ENCODE measurements at places on chromosomes 2 and 18. TPM values are rescaled to one million over a fixed set of nuclear protein-coding genes. Genes with fewer than 3 reads are reported as not detected.

Gene LIMS2
- polyA plus RNA-seq, result 25.1 TPM

- DNase-seq, result no peak
Measured at GRCh38 chr2:8984855-8985254, 18.6 kb downstream of the MBOAT2 start.

Gene AMER3
- polyA plus RNA-seq, result not detected

DNA sequence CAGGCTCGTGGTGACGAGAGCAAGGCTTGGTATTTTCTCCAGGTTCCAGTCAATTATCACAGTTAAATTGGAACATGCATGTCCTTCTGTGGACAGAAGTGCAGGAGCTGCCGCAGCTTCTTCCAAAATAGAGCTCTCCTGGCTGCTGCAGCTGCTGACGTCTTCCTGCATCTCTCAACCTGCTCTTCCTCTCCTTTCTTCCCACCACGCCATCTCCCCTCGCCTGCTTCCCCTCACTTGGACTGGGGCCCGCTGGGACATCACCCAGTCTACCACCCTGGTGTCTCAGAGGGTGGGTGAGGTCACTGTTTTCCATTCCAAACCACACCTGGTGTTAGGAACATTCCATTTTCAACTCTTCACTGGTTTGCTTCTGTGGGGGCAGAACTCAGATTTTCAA lies 41.4 kb downstream of the SPP2 start:
- no peak for DNase-seq

DNA sequence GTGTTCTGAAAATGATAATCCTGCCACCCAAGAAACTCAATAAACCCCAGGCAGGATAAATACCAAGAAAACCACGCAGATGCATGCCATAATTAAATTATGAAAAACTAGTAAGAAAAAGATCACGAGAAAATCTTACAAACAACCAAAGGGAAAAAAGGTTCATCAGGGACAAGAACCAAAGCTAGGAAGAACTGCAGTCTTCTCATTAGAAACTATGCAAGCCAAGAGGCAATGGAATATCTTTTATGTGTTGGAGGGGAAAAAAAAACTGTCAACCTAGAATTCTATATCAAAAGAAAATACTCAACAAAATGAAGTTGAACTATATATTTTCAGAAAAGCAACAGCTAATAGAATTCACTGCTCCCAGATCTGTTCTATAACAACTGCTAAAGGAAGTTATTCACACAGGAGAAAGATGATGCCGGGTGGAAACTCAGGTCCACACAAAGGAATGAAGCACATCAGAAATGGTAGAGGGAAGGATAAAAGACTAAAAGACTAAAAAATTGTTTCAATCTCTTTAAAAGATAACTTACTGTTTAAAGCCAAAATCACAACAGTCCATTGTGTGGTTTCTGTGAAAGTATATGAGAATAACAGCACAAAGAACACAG lies 55.0 kb downstream of the NDUFA10 start:
- no peak for DNase-seq

DNA sequence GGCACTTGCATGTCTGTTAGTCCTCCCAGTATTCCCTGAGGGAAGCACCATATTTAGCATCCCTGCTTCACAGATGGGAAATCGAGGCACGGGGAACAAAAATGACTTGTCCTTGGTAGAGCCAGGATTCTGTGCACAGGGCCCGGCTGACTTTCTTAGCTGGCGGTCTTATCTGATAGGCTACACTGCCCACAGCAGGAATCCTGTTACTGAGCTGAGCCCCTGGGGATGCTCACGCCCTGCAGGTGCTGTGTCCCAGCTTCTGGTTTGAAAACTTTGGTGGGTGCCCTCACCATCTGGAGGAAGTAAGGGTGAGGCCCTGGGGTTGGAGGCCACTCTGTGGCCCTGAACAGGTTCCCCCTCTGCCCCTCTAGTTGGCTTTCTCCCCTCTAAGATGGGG lies 68.4 kb upstream of the MCFD2 start:
- no peak for DNase-seq
